ENCODE measurements at places on chromosomes 7 and 10. TPM values are rescaled to one million over a fixed set of nuclear protein-coding genes. Genes with fewer than 3 reads are reported as not detected.

EN2 gene
- not detected for total RNA-seq

GRCh38 chr7:111264111-111264868, 173.4 kb downstream of the LRRN3 start:
- no peaks in the 10 kb centered on the region for H3K27me3 ChIP-seq
- H3K4me1 ChIP-seq = no peaks in the 10 kb centered on the region
- H3K4me3 ChIP-seq = no peak overlapping the region
- H3K27ac ChIP-seq = no peak overlapping the region

DNA sequence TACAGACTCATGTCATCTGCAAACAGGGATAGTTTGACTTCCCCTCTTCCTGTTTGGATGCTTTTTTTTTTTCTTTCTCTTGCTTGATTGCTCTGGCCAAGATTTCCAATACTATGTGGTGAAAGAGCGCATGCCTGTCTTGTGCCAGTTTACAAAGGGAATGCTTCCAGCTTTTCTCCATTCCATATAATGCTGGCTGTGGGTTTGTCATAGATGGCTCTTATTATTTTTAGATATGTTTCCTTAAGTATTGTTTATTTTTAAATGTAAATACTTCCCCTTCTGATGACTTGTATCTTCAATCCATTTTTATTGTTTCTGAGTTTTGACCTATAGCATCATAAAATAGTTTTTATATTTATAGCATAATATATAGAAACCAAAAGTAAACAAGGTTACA, 17.9 kb downstream of the FAM237B start:
- no peaks in the 10 kb centered on the region for H3K27me3 ChIP-seq
- no peaks in the 10 kb centered on the region for H3K4me1 ChIP-seq
- H3K27ac ChIP-seq = no peak overlapping the region
- H3K36me3 ChIP-seq = no peaks in the 10 kb centered on the region
- H3K4me3 ChIP-seq = no peak overlapping the region
- DNase-seq = no peak

GRCh38 chr10:35780970-35781642, 139.0 kb upstream of the FZD8 start:
- no peaks in the 10 kb centered on the region for H3K4me1 ChIP-seq
- no peak overlapping the region for H3K4me3 ChIP-seq
- no peak overlapping the region for H3K27ac ChIP-seq
- H3K36me3 ChIP-seq = no peaks in the 10 kb centered on the region

DNA sequence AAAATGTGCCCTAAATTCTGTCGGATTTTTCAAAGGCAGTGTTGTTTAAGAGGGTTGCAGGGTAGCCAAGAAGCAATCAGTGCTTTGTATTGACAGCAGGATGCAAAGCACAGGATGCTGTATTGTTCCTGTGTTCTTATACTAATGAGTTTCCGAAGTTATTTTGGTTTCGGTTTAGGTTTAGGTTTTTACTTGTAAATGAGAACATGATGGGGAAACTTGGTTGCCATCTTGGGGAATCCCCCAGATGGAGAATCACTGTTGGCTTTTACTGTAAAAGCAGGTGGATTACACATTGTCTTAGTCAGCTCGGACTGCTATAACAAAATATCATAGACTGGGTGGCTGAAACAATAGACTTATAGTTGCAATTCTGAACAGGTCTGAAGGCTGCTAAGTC, 72.1 kb downstream of the INHBA start:
- H3K36me3 ChIP-seq = no peaks in the 10 kb centered on the region
- no peaks in the 10 kb centered on the region for H3K4me1 ChIP-seq
- H3K27me3 ChIP-seq = no peaks in the 10 kb centered on the region

DNA sequence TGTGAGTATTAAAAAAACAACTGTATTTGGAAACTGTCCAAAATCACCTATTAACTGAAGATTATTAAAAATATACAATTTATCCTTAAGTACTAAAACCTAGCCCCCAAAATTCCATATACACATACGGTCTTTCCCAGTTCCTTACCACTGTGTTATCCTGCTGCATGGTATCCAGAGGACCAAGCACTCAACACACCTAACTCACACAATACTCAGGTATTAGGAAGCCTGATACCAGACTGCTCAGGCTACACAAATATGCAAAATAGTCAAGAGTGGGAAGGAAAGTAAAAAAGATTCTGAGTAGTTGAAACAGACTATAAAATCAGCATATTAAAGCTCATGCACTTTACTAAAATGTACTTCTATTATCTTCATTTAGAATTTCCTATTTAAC, 67.2 kb downstream of the EPC1 start:
- no peak overlapping the region for H3K27ac ChIP-seq
- H3K36me3 ChIP-seq = peaks cover 4% of the 10 kb centered on the region
- no peaks in the 10 kb centered on the region for H3K4me1 ChIP-seq

- H3K36me3 ChIP-seq = no peaks in the 10 kb centered on the region
- H3K27ac ChIP-seq = no peak overlapping the region
- H3K4me3 ChIP-seq = no peak overlapping the region
- no peaks in the 10 kb centered on the region for H3K4me1 ChIP-seq
Measured at GRCh38 chr7:30846378-30846777, 65.3 kb upstream of the AQP1 start.

LEP gene
- not detected for total RNA-seq

DNA sequence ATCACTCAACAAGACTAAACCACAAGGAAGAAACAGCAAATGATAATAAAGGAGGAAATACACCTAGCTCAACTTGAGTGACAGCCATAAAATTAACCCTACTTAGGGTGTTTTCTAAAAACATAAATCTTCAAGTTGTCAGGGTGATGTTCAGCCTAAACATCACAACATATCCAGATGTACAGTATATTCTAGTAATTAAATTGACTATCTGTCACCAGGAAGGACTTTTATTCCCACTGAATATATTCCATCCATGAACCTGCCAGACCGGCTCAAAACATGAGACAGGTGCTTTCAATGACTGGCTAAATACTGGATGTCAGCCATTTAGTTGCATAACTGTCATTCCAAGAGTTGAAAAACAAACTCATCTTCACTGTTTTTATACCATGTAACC, 298.1 kb upstream of the NEBL start:
- no peaks in the 10 kb centered on the region for H3K27me3 ChIP-seq
- H3K4me1 ChIP-seq = no peaks in the 10 kb centered on the region
- H3K4me3 ChIP-seq = no peak overlapping the region
- peak; percentile 30 for DNase-seq
- H3K27ac ChIP-seq = no peak overlapping the region

- no peaks in the 10 kb centered on the region for H3K36me3 ChIP-seq
- H3K4me1 ChIP-seq = no peaks in the 10 kb centered on the region
- H3K27ac ChIP-seq = no peak overlapping the region
- H3K4me3 ChIP-seq = no peak overlapping the region
- DNase-seq = no peak
Measured at GRCh38 chr10:66748217-66748616, 177.6 kb upstream of the LRRTM3 start.

PDE1C gene
- total RNA-seq = 2.7 TPM
